ENCODE measurements at places on chromosomes 2 and 18.

DNA sequence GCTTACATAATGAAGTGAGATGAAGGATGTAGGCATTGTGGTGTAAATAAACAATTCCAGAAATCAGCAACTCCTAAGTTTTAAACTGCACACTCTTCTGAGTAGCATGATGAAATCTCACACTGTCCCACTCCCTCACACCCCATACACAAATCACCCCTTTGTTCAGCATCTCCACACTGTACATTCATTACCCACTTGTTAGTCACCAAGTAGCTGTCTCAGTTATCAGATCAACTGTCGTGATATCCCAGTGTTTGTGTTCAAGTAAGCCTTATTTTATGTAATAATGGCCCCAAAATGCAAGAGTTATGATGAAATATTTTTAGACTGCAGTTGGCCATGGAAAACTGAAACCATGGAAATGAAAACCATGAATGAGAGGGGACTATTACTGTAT is 135.7 kb downstream of the GRB14 start:
- DNase-seq = no peak

DNA sequence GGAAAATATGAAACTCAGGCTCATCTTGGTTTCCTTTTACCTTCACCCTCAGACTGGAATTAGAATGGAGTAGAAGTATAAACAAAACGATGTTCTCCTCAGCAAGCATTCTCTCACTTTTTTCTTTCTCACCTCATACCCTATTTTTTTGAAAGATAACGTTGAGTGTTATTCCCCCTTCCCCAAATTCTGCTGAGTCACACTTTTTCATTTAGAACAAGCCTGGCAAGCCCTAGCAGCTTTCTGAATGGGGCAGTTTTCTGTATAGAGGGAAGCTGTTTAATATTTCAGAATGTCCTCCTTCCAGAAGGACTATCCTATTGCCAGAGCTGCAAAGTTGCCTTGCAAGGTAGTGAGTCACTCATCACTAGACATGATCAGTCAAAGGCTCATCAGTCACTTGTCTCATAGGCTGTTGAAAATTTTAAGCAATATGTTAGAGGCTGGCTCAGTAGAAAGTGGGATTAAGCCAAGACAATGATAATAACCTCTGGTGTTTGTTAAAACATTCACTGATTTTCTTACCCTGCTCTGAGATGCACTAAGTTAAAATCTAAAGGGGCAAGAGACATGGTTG is 416.1 kb downstream of the RNF144A start:
- DNase-seq = no peak

DNA sequence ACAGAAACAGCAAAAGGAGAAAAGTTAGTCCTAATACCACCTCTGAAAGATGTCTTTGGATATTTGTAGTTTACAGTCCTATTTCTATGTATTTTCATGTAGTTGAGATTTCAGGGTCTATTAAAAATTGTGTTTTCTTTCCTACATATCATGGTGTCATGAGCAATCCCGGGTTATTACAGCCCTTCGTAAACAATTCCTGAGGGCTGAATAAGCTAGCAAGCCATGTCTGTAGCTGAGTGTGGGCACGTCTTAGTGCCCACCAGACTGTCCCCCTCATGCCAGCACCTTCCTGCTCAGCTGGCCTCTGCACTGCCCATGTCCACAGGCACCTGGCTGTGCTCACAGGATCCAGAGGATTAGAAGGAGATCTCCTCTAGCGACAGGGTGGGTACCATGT is 60.6 kb downstream of the CTIF start:
- DNase-seq = no peak

GRCh38 chr2:227783404-227784138 is 30.1 kb upstream of the CCL20 start:
- peak; percentile 53 for DNase-seq

GRCh38 chr2:113901943-113902342 is 12.1 kb downstream of the ACTR3 start:
- DNase-seq = no peak

GRCh38 chr2:1659951-1660565 is 84.3 kb downstream of the PXDN start:
- DNase-seq = peak; percentile 67

- DNase-seq = no peak
Observed at GRCh38 chr18:58335821-58336220, 291.8 kb downstream of the NEDD4L start.

DNA sequence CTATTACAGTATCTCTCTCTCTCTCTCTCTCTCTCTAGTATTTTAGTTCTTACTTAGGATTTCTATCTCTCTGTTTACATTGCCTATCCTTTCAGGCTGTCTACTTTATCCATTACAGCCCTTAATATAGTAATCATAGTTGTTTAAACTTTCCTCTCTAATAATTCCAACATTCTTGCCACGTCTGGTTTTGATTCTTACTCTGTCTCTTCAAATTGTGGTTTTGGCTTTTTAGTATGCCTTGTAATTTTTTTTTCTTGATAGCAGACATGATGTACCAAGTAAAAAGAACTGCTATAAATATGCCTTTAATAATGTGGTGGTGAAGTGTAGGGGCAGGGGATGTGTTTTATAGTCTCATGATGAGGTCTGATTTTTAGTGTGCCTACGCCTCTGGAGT is 1809.5 kb upstream of the CELF4 start:
- no peak for DNase-seq

- no peak for DNase-seq
Observed at GRCh38 chr2:85706599-85707296, 12.6 kb downstream of the GNLY start.

DNA sequence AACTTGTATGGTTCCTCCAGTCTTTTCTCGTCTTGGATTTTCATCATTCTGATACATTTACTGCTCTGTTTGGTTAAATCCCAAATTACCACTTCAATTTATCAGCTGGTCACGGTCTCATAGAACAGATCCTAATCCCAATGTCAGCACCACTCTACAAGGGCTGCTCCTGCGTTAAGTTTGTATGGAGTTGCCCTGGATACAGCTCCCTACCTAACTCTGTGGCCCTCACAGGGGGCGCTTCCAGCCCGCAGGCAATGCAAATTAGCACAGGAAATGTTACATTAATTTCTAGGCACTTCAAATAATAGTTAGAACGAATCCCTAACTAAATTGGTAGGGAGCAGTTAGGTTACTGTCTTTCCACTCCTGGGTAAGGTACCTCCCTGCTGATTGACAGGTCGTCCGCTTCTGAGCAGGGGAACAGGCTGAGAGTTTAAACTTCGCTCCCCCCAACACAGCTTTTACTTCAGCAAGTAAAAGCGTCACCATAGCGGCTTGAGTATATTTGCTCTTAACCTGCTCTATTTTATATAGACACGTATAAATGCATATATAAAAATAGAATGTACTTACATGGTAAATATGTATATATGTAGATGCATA is 238.5 kb upstream of the FANCL start:
- no peak for DNase-seq

DNA sequence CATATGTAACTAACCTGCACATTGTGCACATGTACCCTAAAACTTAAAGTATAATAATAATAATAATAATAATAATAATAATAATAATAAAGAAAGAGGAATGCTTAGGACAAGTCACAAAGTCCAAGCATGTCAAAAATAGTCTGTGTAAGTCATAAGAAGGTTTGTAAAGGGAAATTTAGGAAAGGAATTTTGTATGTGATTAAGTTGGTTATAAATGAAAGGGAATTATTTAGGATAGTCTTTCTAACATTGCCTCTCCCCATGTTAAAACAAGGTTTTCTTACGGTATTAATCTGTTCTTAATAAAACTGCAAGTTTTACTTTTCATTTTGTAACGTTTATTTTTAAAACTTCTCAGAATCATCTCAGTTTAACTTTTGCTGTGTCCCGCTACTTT is 62.8 kb downstream of the SESTD1 start:
- DNase-seq = no peak

- DNase-seq = no peak
Observed at GRCh38 chr2:40281021-40281940, 170.6 kb downstream of the SLC8A1 start.

- DNase-seq = no peak
Observed at GRCh38 chr2:154375579-154375931, 322.9 kb upstream of the KCNJ3 start.

- DNase-seq = no peak
Observed at GRCh38 chr18:69387186-69387585, 13.5 kb upstream of the DOK6 start.

GRCh38 chr2:83993873-83994632 is 465.0 kb downstream of the SUCLG1 start:
- DNase-seq = no peak

- no peak for DNase-seq
Observed at GRCh38 chr2:134137182-134137611, 116.7 kb upstream of the MGAT5 start.

Data from osteocyte (in vitro differentiated cells).